Small intestine (tissue), 16 donors: ENCODE measurements at places on chromosomes 7 and 10.

GRCh38 chr7:97466071-97466470, 265.8 kb upstream of the TAC1 start:
- DNase-seq = no peak

GRCh38 chr7:103887050-103887449, 102.4 kb downstream of the RELN start:
- no peak for DNase-seq

DNA sequence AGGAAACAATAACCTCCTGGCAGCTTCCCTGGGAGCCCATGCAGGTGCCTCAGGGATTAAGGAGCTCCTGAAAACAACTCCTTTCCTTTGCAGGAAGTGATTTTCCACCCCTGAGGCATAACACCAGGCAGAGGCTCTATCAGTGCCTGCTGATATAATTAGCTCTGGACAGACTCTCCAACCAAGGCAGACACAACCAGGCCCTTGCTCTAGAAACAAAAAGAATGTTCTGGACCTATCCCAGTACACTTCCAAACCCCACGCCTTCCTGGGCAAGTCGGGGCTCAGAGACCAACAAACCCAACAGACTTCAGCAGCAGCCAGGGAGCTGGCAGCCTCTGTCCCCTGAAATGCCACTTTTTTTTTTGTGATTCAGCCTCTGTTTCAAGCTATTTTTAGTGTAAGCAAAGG, 247.1 kb downstream of the KCNMA1 start:
- DNase-seq = no peak

DNA sequence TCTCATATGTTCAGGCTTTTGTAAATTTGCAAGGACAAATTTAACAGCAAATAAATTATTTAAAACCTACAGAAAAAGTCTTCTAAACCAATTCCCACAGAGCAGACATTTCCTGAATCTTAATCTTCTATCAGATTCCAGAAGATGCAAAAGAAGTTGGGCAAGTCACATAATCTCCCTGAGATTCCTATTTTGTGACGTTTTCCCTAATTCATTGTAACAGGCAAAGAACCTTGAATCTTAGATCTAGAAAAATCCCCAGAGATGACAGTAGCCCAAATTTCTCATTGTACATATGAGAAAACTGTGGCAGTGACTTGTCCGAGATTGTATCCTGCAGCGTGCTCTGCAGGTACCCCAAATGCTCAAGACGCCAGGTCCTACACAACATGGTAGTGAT, 4.9 kb downstream of the ITPRID1 start:
- no peak for DNase-seq
